ENCODE measurements at places on chromosomes 5 and 9.

DNA sequence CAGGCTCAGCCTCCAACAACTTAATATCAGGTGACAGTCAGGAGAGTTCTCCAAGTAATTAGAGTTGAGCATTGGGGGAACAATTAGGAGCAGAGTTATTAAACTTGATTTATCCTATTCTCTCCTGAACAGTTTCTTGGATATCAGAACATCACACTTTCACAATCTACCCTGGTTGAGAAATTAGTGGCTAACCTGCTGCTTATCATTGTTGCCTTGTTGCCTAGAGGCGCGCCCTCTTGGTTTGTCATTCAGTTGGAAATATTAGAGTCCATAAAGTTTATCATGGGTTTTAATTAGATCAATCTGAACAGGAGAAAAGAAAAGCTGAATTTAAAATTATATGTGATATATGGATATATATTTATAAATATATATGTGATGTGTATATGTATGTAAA lies 291.1 kb downstream of the CCDC171 start:
- DNase-seq: no peak

- peak; percentile 18 for DNase-seq
Observed at GRCh38 chr9:98678244-98678842, 30.4 kb downstream of the GABBR2 start.

- no peak for DNase-seq
Observed at GRCh38 chr9:86944796-86945727, 2.2 kb downstream of the GAS1 start.

DNA sequence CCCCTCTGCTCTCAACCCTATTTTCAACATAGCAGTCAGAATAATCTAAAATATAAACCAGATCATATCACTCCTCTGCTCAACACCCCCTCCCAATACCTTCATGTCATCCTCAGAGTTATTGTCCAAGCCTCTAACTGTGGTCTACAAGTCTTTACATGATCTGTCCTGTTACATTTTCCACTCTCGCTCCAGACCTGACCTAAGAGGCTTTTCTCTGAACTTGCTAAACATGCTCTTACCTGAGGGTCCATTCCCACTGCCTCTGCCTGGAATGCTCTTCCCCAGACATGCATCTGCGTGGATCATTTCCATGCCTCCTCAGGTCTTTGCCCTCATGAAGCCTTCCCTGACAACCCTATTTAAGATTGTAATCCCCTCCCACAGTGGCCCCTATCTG lies 12.0 kb downstream of the NIPSNAP3B start:
- no peak for DNase-seq

GRCh38 chr9:111759762-111760639 lies 34.7 kb downstream of the SHOC1 start:
- peak; percentile 92 for DNase-seq

GRCh38 chr5:102216678-102217077 lies 79.4 kb downstream of the SLCO4C1 start:
- no peak for DNase-seq

GRCh38 chr9:114035221-114035844 lies 42.8 kb downstream of the AMBP start:
- DNase-seq: no peak

- DNase-seq: no peak
Observed at GRCh38 chr5:62263401-62263800, 42.6 kb upstream of the KIF2A start.

DNA sequence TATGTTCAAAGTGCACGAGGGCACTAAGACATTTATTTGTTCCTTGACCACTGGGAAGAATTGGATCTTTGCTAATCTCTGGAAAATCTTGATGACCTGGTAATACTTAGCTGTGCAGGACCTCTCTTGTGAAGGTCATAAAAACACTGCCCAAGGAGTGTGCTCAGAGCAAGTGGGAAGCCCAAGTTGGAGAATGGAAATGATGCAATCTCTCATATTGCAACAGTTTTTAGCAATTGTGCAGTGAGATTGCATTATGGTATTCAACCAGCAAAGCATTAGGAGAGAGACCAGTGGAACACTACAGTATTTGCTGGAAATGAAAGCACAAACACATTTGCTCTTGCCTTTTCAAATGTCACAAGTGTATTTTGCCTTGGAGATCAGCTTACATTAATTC lies 34.5 kb downstream of the TXNDC8 start:
- peak; percentile 86 for DNase-seq

GRCh38 chr5:67358186-67358585 lies 161.6 kb upstream of the CD180 start:
- no peak for DNase-seq

DNA sequence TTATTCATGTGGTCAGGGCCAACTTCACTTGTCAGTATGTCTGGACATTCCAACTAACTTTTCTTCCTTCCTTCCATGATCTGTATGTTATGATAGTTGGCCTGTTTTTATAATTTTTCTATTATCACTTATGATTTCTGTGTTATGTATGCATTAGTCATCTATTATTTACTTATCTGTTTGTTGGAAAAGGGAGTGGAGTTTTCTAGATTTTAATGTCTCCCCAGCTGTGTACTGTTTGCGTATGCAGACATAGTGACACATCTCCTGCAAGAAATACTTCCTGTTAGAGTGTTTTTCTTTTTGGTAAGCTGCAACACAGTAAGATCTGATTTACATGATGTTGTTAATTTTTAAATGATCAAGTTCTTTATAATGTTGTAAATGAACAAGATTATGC lies 8.7 kb upstream of the INSYN2B start:
- no peak for DNase-seq

- no peak for DNase-seq
Observed at GRCh38 chr5:111502956-111503355, 9.4 kb downstream of the STARD4 start.

- no peak for DNase-seq
Observed at GRCh38 chr5:115847290-115847689, 5.6 kb downstream of the AP3S1 start.

DNA sequence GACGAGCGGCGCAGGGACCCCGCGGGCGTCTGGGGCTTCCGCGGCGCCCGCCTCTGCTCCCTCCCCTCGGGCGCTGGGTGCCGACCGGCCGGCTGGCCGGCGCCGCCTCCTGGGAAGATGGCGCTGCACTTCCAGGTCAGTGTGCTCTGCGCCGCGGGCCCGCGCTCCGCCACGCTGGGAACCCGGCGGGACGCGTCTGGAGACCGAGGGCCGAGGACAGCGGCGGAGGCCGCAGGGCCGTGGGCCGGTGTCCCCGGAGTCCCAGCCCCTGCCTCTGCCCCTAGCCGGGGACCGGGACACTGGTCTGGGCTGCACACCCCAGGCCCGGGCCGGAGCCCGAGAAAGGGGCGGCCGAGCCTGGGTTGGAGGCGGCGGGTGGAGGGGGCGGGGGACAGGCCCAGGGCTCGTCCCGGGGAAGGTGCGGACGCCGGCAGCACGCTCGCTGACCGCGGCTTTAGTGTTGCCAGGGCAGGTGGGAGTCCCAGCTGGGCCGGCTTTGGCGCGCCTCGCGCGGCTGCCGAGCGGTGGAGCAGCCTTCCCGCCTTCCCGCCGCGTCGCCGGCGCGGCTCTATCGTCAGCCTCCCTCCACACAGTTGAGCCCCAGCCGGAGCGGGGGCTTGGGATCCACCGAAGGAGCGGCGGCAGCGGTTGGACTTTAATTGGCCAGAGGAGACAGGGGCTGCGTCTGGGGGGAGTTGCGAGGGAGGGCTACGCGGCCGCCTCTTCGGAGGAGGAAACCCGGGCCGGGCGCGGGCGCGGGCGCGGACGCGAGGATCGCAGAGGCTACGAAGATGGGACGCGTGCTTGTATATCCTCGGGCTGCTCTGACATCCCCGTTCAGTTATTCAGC lies at the start of gene RANBP17:
TSS of gene RANBP17 (plus strand) at position 102 of the 850 bp plus-strand sequence.
- DNase-seq: peak; percentile 56

- DNase-seq: no peak
Observed at GRCh38 chr9:36895744-36896260, 138.3 kb downstream of the PAX5 start.

- DNase-seq: no peak
Observed at GRCh38 chr5:13540168-13540750, 404.2 kb downstream of the DNAH5 start.

DNA sequence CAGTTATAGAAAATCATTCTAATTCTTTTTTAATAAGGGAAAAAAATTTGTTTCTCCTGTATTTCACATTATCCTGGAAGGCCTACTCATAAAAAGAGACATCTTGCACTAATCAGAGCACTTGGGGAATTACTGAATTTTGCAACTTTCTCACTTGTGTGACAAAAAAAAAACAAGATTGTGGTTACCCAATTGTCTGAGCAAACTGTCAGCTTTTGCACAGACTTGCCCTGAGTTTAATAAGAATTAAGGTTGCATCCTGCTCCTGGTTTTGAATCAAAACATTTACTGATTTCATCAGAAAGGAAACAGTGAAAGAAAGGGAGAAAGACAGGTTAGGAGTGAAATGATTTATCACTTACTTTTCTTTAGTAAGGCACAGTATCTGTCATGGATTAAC lies 10.6 kb upstream of the SH3RF2 start:
- no peak for DNase-seq

DNA sequence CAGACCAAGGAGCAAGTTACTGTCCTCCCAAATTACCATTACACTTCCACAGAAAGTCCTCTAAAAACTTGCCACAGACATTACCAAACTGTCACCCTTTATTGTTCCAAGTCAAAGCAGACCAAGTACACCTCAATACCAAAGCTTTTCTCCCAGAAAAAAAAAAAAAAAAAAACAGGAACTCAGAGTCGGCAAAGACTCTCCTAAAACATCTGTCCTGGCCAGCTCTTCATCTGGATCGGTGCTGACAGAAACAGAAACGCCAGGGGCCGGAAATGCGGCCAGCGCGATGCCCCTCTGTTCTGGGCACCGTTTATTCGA lies 718 bp downstream of the DEPDC1B start:
- peak; percentile 16 for DNase-seq

Measured in MV-4-11 (cell line).